ENCODE measurements at places on chromosomes 1 and 21. TPM values are rescaled to one million over a fixed set of nuclear protein-coding genes. Genes with fewer than 3 reads are reported as not detected.

Gene SPRR4
- not detected for total RNA-seq

GRCh38 chr1:220791285-220791684, 4.6 kb downstream of the MTARC1 start:
- DNase-seq: no peak

Gene ADAMTS5
- not detected for total RNA-seq

Gene DAB1
- total RNA-seq: not detected

Gene SLC45A3
- 1.1 TPM for total RNA-seq

DNA sequence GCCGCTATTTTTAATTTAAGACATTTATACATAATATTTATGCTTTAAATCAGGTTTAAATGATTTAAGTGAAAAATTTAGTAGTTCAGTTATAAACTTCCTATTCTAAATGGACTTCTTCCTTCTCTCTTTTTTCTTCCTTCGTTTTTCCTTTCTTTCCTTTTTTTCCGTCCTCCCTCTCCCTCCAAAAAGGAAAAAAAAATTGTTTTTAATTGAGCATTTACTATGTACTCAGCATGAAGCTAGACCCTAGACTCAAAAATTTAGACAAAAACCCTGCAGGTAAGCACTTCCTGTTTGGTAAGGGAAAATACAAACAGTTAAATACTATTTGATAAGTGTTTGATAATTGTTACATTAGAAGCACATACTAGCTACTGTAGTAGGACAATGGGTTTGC, 2.6 kb upstream of the TM2D1 start:
- no peak for DNase-seq

GRCh38 chr1:16944038-16944437, 22.3 kb downstream of the CROCC start:
- no peak for DNase-seq

Gene UTS2
- 0.14 TPM for total RNA-seq

DNA sequence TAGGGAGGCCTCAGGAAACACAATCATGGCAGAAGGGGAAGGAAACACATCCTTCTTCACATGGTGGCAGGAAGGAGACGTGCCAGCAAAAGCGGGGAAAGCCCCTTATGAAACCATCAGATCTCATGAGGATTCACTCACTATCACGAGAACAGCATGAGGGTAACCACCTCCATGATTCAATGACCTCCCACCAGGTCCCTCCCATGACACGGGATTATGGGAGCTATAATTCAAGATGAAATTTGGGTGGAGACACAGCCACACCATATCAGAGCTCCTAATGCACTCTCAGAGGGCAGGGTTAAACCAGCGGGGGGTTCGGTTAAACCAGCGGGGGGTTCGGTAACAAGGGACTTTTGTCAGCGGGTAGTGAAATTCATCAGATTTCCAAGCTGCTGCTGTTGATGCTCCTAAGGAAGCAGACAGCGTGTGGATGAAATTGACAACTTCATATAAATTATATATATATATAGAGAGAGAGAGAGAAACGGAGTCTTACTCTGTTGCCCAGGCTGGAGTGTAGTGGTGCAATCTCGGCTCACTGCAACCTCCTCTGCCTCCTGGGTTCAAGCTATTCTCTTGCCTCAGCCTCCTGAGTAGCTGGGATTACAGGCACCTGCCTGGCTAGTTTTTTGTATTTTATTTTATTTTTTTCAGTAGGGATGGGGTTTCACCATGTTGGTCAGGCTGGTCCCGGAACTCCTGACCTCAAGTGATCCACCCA, 4.2 kb downstream of the CSTB start:
- no peak for DNase-seq

GRCh38 chr1:232571523-232571922, 58.4 kb downstream of the SIPA1L2 start:
- no peak for DNase-seq

GRCh38 chr21:22164912-22165311, 1166.7 kb downstream of the NCAM2 start:
- no peak for DNase-seq

- peak; percentile 81 for DNase-seq
Observed at GRCh38 chr1:45014321-45015028, 2.4 kb downstream of the UROD start.

Gene CELA2A
- not detected for total RNA-seq

- DNase-seq: no peak
Observed at GRCh38 chr1:84301004-84301784, at the start of gene SAMD13. SAMD13 (plus strand) TSS chr1:84301708; CDS start chr1:84303235, 1,527 bp downstream.

Gene NBPF1
- 6.2 TPM for total RNA-seq

GRCh38 chr1:224623743-224624333, 7.7 kb downstream of the CNIH3 start:
- DNase-seq: peak; percentile 69

DNA sequence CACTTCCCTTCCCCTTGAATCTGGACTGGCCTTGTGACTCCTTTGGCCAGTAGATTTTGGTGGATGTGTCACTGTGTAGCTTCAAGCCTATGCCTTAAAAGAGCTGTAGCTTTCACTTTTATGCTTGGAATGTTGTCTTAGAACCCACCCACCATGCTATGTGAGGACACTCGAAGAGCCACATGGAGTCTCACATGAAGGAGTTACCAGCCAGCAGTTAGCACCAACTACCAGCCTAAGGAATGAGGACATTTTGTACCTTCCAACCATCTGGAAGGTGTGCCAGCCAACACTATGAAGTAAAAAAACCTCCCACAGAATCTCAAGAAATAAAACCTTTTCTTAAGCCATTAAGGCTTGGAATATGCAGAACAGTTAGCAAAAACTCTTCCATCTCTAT, 50.6 kb downstream of the LRRC8B start:
- no peak for DNase-seq

GRCh38 chr1:199862047-199862446, 165.5 kb upstream of the NR5A2 start:
- no peak for DNase-seq

DNA sequence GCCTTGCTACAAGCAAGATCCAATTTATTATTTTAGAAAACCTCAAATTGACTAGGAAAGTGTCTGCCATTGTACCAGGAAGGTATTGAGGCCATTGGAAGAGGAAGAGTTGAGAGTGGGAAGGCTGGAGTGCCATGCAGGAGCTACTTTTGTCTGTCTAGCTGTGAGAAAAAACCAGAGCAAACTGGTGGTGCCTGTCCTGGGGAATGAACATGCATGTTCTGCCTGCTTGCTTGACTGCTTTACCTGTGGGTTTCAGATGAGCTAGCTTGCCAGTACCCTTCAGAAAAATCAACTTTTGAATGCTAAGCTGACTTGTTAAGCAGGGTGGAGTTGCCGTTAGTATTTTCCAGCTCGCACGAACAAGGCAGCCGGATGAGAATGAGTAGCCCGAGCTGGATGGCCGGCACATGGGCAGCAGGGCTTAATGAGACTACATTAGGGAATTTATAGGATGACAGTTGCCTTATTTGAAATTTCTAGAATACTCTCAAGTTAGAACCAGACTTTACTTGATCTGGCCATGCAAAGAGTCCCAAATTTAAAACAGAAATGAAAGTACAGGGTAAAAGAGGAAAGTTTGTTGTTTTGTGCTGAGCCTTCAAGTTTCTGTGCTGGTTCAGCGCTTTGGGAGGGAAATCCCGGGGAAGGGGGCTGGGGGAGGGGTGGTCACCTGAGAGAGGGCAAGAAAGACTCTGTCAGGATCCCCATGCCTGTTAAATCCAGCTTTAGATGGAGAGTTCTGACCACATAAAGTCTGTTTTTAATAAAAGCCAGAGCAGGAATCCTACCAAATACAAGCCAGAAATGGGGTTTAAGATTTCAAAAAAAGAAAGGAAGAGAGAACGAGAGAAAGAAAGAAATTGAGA, 29.6 kb upstream of the C1orf105 start:
- no peak for DNase-seq

Gene IQCC
- 4.6 TPM for total RNA-seq

DNA sequence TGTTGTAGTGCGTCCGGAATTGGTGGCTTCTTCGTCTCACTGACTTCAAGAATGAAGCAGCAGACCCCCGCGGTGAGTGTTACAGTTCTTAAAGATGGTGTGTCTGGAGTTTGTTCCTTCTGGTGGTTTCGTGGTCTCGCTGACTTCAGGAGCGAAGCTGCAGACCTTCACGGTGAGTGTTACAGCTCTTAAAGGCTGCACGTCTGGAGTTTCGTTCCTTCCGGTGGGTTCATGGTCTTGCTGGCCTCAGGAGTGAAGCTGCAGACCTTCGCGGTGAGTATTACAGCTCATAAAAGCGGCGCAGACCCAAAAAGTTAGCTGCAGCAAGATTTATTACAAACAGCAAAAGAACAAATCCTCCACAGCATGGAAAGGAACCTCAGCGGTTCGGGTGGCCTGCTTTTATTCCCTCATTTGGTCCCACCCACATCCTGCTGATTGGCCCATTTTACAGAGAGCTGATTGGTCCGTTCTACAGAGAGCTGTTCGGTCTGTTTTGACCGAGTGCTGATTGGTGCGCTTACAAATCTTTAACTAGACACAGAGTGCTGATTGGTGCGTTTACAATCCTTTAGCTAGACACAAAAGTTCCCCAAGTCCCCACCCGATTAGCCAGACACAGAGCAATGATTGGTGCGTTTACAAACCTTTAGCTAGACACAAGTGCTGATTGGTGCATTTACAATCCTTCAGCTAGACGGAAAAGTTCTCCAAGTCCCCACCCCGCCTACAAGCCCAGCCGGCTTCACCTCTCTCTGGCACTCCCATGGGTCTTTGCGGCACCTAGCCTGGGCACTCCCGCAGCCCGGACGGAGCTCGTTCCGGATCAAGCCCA, 49.6 kb upstream of the KRTAP19-8 start:
- DNase-seq: no peak

Gene SH3D21
- 47.1 TPM for total RNA-seq

GRCh38 chr1:53754484-53755312, 15.7 kb upstream of the GLIS1 start:
- DNase-seq: peak; percentile 22

- no peak for DNase-seq
Observed at GRCh38 chr1:45510036-45510971, 10.2 kb downstream of the MMACHC start.

Gene VSIG8
- total RNA-seq: 0.18 TPM

GRCh38 chr1:11320153-11320936, 47.3 kb downstream of the UBIAD1 start:
- DNase-seq: no peak

DNA sequence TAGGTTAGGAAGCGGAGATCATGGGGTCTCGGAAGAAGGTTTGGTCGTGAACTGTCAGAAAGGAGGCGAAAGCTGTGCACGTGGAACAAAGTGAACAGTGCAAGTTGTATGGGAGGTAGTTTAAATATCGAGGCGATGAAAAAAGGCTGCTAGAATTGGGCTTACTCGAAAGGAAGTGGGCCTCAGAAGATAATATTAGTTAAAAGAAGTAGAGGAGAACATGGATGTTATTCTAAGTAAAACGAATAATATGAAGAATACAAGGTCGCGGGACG, 571 bp downstream of the WDR3 start:
- DNase-seq: no peak

Gene C1orf141
- total RNA-seq: not detected

Gene STX12
- total RNA-seq: 41.0 TPM

DNA sequence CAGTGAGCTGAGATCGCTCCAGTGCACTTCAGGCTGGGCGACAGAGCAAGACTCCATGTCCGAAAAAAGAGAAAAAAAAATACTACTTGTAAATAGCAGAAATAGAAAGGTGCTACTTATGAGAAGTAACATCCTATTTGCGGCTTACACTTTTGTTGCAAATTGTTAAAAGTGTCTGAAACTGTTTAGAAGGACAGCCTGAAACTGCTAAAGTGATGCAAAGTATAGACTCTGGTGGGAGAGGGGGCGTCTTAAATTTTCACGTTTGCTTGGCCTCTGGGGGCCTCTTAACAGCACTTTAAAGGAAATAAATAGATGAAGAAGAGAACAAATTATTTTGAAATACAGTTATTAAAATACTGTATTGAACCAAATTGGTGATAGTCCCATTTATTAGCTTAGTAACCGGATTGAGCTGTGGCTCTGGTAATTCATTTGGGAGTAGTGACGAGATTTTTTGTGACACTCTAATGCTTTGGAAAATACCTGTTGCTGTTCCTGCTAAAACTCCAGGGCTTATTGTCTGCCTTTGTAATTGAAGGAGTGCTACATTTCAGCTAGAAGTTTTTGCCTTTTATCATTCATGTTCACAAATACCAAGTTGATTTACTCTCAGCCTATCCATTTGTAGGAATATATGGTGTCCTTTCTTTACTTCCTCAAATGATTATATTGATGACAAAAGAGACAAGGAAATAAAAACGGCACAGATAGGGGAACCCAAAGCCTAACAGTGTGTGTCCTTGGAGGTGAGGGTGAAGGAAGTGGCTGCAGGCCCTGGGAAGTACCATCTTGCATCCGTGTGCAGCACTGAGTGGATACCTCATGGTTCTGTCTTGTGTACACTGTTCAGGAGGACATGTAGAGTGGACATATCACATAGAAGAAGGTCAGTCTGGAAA, 6.2 kb downstream of the PKNOX1 start:
- DNase-seq: no peak

GRCh38 chr1:53276153-53276901, 38.0 kb upstream of the MAGOH start:
- DNase-seq: no peak

Gene TRAF3IP3
- total RNA-seq: 108 TPM

GRCh38 chr21:42025376-42026081, 15.4 kb upstream of the ZBTB21 start:
- DNase-seq: no peak

DNA sequence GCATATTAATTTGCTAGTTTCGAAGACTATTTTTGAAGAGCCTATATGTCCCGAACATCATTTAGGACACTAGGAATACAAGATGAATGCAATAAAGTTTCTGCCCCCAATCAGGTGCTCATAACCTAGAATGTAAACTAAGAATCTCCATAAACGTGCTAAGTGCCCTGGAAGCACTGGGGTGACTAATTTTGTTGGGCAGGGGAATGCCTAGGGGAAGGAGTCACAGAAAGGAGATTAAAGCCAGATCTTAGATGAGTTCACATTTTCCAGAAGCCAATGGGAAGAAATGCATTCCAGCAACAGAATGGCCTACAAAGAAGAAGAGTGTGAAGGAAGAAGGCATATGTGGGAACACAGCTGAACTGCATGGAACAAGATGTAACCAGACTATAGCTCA, 19.5 kb downstream of the SCYL3 start:
- DNase-seq: no peak

Gene GCSAML
- total RNA-seq: 0.16 TPM

Gene MFN2
- 54.9 TPM for total RNA-seq

DNA sequence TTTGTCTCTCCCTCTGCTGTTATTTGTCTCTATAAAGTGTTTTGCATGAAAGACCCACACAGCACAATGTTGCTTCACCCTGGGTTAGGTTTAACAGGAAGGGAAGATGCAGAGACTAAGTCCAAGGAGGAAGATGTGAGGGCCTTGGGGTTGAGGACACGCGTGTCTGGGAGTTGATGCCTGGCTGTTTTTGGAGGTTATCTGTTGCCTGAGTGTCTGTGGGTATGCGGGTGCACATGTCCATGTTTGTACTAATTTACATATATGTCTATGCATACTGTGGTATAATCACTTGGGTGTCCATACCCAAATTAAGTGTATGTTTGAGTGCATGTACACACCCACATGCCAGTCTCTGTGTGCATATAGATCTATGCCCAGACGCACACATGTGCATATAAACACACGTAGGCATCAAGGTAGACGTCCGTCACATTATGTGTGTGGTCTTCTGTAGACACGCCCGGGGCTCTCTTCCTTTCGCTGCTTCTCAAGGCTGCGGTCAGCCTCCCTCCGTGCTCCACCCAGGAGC, 962 bp upstream of the MAN1C1 start:
- DNase-seq: no peak

Gene CHAF1B
- 33.1 TPM for total RNA-seq

Measured in activated naive CD4-positive, alpha-beta T cell treated with anti-CD3 and anti-CD28 coated beads, Interleukin-2, amount 50 U/mL, for 72 hours (primary cell).